ENCODE measurements at places on chromosomes 2 and 18. TPM values are rescaled to one million over a fixed set of nuclear protein-coding genes. Genes with fewer than 3 reads are reported as not detected.

DNA sequence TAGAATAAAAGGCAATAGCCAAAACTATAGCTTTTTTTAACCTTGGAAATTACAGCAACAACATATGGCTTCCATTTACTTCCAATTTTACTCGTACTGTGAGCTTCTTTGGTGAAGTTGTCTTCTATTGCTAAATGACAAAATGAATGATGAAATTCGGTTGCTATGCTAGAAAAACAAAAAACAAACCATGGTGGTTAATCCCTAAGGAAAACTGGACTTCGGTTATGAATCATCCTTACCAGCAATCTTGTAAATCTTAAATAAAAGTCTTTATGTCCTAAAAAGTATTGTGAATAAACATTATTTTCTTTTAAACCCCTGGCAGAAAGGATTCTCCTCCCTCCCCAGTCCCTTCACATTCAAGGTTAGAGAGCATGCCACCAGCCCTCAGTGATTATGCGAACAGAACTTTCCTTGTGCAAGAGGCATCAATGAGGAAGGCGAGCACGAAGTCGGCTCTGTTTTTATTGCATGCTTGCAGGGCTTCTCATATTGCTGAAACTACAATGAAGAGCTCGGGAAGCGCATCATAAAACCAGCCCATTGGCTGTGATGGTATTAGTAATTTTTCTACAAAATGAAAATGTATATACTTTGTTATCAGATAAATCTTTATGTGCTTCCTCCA is 62.9 kb downstream of the ZNF521 start:
- no peak for DNase-seq

GRCh38 chr2:143225931-143226330 is 96.7 kb downstream of the ARHGAP15 start:
- no peak for DNase-seq

DNA sequence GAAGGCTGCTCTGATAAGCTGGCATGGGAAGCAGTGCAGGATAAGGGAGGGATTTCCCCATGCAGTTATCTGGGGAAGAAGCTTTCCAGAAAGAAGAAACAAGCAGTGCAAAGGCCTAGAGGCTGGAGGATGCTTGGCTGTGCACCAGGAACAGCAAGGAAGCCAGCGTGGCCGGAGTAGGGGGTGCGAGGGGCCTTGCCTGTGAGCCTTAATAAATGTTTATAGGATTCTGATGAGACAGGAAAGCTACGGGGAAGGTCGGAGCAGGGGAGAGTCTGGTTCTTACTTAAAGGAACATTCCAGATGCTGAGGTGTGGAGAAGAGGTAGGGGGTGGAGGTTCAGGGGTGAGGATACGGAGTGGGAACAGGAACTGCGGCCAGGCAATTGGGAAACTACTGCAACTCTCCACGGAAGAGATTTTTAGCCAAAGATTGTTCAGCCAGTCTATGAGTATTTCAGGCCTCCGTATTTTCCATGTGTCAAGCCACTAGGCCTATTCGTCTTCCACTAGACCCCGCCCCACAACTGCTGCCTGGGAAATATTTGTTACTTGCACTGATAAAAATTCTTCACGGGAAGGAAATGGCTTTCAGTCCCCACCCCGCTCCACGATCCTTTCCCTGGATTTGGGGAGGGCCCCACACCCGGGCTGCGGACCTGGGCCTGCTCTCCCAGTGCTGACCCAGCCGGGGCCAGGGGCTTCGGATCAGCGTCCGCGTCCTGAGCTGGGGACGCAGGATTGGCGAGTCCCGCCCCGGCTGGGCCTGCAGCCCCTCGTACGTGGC is 516 bp downstream of the EIF2AK2 start:
- DNase-seq, result peak; percentile 10

- no peak for DNase-seq
Measured at GRCh38 chr2:165058476-165059265, 103.3 kb upstream of the SLC38A11 start.

DNA sequence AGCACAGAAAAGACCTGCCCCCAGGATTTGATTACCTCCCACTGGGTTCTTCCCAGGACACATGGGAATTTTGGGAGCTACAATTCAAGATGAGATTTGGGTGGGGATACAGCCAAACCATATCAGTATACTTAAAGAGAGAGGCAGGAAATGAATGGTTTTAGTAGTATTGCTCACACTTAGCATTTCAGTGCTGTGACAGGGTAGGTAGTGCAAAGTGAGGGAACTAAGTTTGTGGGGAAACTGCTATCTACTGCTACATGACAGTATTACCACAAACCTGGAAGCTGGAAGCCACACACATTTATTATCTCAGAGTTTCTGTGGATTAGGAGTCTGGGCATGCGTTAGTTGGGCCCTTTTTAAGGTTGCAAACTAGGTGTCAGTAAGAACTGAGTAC is 450.7 kb downstream of the LPIN1 start:
- DNase-seq, result no peak

- DNase-seq, result no peak
Measured at GRCh38 chr18:6569813-6570212, 155.1 kb upstream of the L3MBTL4 start.

- no peak for DNase-seq
Measured at GRCh38 chr2:105177536-105178254, 63.8 kb upstream of the GPR45 start.

GRCh38 chr2:63440612-63441011 is 147.7 kb downstream of the WDPCP start:
- no peak for DNase-seq

GRCh38 chr2:31770741-31771140 is 190.0 kb upstream of the SRD5A2 start:
- no peak for DNase-seq

DNA sequence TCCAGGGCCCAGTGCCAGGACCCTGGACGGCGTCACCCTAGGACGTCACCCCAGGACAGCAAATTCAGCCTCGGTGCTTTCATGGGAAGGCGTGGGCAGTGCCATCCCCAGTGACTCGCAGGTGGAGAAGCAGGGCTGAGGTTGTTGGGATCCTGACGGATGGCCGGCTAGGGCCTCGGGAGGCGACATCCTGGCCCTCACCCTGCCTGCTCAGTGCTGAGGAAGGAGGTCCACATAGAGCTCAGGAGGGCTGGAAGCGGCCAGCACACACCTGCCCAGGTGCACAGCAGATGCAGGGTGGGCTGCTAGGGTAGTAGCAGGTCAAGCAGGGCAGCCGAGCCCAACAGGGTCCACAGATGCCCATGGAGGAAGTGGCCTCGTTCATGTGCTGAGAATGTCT is 482.0 kb upstream of the SALL3 start:
- DNase-seq, result no peak

DNA sequence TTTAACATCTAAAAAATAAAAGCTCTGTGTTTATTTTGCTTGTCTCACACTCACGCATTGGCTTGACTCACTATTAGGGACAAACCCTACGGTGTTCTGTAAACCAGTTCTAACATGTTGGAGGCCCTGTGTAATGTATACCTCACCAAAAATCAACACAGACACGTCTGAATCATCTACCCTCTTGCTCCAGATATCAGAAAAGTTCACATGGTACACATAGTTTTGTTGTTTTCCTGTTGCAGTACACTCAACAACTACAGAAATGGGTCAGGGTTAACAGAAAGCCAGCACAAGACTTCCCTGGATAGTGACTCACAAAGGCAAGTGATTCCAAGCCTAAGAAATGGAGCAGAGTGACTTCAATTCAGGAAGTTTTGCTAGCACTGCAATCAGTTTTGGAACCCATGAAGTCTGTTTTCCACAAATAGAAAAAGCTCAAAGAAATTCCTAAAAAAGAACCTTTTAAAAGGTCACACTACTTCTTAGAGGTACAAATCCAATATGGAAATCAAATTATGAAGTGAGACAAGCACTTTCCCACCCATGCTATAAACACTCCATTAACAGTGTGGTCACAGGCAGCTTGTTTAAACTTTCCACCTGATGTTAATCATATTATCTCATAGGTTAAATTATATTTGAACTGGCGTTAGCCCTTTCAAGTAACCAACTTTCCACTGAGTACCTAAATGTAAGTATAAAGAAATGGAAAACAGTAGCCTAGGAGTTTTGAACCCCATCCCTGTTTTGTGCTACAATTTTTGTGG is 87.4 kb downstream of the GAREM1 start:
- no peak for DNase-seq

DNA sequence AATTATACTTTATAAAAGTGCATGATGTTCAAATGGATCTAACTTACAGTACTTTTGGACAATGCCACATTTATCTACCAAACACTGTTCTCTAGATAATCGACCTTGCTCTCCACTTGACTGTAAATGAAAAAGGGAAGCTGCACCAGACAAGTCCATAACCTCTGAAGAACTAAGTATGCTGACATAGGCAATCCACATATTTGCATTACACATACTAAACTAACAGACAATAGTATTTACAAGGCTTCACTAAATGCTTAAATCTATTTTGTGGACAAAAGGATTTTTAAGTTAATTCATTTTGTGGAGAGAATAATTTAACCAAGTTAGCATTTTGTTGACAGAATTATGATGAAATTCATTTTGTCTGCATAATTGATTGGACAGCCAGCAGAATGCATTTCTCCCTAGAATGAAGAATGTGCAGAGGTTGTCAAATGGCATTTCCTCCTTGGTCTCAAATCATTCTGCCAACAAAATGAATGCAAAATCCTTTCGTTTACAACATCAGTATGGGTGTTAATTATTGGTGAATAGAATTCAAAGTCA is 520.9 kb downstream of the CPS1 start:
- no peak for DNase-seq

GRCh38 chr18:72584787-72585186 is 40.6 kb upstream of the CBLN2 start:
- no peak for DNase-seq

DNA sequence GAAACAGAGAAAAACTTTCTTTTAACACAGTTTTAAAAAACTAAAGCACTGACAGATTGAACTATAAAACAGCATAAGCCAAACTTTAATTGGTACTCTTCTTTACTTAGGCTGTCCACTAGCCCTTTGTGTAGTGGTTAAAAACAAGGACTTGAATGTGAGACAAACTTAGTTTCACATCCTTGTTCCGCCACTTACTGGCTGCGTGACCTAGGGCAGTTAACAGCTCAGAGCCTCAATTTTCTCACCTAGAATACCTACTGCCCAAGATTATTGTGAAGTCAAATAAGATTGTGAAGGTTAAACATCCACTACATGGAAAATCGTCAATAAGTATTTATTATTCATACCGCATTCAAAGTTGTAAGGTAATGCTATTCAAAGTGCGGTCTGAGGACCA is 2.0 kb downstream of the WDR35 start:
- DNase-seq, result peak; percentile 24

GRCh38 chr2:196131384-196131937 is 39.9 kb downstream of the STK17B start:
- DNase-seq, result peak; percentile 86

DNA sequence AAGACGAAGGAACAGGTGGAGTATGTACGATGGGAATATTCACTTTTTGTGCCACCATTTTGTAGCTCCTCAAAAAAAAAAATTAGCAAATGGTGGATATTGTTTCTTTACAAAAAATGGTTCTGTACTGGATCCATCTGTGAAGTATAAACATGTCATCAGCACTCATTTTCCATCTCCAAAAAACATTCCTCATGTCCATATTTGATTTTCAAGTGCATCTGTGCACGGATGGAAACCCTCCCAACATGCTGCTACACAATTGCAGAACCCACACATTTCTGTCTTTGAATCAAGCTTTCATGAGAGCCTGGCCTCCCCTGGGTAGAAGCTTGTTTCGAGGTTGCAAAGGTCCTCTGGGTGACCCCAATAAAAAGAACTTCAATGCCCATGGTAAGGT is 59.6 kb upstream of the ZEB2 start:
- no peak for DNase-seq

DNA sequence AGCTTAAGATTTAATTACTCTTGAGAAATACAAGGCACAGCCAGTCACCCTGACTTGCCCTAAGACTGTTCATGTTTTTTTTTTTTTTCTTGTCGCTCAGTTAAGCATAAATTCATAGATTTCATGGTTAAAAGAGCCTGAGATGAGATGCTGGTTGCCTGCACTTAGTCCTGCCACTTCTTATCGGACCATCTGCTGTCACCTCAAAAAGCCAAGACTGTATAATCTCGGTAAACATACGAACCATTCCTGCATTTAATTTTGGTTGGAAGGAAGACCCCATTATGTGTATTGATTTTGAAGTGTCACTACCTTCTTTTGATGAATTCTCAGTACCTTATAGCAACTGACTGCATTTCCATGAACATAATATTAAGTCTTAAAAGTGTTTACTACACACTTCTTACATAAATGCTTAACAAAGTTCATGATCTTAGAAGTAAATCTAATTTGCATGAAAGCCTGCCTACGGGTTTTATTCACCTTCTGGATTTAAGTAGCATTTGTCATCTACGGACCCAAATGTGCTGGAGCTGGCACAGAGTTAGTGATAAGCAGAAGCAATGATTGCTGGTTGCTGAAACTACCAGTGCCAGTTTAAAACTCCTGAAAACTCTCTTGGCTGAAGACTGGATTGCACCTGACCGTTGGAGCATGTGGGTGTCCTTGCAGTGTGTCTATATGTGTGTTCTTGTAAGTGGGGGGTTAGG is 843.4 kb downstream of the TMEM182 start:
- DNase-seq, result no peak

- no peak for DNase-seq
Measured at GRCh38 chr2:28637066-28638047, 114.3 kb upstream of the PPP1CB start.

The FLACC1 gene
- total RNA-seq, result 0.85 TPM

The SCG2 gene
- total RNA-seq, result not detected

The PRKAG3 gene
- total RNA-seq, result not detected

The IL36RN gene
- total RNA-seq, result not detected

The CD8B2 gene
- total RNA-seq, result not detected

The NPPC gene
- not detected for total RNA-seq

The CLIP4 gene
- not detected for total RNA-seq

The MAL gene
- not detected for total RNA-seq
